ENCODE measurements at places on chromosomes 1 and 21.

DNA sequence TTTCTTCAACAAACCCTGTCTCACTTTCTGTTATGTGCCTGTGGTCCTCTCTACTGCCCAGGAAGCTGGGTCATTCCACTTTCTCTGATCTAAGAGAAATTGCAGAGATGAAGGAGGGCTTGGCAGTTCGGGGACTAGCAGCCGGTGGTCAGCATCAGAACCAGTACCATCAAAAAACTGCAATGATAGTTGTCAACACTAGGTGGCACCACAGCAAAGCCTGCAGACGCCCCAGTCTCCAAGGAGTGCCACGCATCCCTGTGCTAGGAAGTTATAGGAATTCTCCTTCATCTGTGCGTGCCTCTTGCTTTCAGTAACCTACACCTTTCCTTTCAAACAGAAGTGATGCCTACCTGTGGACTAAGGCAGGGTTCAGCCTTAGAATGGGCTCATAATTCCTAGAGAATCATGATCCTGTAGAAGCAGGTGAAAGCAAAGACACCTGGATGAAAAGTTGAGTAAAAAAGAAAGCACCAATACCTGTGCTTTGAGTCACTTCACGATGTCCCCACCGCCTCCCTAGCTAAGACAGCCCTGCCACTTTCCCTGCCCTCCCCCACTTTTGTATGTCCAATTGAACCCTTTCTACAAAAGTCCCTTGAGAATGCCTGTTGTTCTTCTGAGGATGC is 129.2 kb downstream of the ADAMTS1 start:
- peak; percentile 32 for DNase-seq

- DNase-seq: no peak
Observed at GRCh38 chr1:99606306-99606705, 39.6 kb upstream of the PALMD start.

DNA sequence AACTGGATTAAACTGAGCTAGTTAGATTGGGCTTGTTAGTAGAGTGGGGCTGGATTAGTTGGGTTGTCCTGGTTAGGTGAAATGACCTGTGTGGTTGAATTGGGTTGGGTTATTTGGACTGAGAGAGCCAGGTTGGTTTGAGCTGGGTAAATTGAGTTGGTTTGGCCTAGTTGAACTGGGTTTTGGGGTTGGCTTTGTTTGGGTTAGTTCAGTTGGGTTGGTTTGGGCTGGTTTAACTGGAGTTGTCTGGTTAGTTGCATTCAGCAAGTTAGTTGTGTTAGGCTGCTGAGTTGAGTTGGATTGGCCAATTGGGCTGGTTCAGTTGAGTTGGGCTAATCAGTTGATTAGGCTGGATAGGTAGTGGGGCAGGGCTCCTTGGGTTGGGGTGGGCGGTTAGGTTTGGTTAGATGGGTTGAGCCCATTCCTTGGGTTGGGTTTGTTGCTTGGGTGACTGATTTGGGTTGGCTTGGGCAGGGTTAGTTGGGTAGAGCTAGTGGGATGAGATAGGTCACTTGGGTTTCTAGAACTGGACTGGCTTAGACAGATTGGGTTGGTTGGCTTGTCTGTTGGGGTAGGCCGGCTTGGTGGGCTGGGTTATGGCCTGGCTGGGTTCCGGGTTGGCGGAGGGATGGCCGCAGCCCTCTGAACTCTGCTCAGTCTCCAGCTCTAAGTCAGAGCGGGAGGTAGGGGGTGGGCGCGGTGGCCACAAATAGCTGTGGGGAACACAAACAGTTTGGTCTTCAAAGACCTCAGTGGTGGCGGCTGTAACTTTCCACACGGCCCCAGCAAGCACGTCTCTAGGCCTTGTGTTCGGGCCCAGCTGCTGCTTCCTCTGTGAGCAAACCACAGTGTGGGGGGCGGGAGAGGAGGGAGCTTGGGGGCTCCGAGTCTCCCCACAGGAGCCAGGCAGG is 67.2 kb upstream of the RUNX3 start:
- no peak for DNase-seq

DNA sequence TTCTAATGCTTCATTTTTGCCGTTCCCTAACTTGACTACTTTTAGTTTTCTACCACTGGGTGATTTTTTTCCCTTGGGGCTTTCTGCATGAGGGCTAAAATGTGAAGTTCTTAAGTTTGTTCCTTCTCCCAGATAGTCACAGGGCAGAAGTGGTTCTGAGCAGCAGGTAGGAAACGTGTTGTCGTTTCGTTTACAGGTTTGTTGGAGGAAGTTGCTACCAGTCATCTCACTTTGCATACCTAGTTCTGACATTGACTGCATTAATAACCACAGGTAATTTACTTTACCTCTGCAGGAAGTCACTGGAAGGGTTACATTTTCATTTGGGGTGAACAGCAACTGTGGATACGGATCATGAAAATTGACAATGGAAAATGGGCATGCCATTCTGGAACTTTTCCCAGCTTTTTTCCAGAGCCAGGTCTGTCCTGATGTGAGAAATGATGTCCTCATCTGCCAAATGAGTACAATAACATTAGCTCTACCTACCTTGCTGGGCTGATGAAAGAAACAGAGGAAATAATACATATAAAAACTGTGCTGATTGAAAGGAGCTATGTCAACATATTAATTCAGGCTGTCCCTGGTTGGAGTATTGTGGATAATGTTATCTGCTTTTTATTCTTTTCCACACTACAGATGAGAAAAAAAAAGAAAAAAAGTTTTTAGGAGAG is 94.2 kb downstream of the DISC1 start:
- no peak for DNase-seq

DNA sequence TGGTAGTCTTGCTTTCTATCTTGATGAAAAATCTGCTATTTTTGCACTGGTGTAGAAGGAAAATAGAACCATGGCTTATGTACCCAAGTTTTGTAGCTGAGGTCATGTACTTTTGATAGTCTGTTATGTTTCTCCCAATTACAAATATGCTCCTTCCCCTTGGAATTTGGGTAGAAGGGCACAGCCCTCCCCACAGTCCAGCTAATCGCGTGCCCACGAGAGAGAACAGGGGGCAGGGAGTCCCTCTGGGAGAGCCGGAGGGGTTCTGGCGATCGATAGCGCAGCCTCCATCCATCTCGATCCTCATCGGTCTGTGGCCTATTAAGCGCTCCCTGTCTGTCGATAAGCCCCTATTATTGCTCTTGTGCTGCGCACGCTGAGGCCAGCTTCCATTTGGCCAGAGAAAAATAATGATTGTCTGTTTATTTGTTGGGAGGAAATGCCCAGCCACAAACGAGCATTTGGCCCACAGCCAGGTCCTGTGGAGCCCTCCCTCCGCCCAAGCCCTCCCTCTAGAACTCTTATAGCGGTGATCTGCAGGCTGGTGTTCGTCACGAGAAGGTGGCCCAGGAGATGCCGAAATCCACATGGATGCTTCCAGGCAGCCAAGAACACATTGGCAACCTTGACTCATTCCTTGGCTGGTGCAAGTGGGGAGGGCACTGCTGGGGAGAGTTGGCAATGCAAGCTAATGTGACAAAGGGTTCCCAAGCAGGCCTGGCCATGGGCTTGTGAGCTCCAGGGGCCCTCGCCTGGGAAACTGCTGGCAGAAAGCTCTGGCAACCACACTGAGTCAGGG is 134.7 kb upstream of the TNR start:
- DNase-seq: no peak

DNA sequence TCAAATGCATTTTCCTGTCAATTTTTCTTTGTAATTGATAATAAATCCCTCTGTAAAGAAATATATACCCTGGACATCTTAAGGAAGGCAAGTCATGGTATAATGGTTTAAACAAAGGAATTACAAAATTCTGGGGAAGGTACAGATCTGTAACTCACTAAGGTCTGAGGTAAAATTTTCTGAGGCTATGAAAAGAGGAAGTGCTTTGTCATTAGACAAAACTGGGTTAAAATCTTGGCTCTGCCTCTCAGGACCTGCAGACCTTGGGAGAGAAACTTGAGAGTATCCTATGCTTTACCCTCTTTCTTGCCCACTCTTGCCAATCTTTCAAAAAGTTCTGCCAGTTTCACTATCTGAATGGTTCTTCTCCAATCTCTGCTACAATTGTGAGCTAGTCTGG is 26.8 kb upstream of the BEND5 start:
- no peak for DNase-seq

GRCh38 chr1:18039102-18039501 is 68.5 kb upstream of the IGSF21 start:
- DNase-seq: no peak
